ENCODE measurements at places on chromosomes 13 and 19.

- DNase-seq = no peak
Measured at GRCh38 chr13:99154064-99154463, 46.6 kb upstream of the UBAC2 start.

DNA sequence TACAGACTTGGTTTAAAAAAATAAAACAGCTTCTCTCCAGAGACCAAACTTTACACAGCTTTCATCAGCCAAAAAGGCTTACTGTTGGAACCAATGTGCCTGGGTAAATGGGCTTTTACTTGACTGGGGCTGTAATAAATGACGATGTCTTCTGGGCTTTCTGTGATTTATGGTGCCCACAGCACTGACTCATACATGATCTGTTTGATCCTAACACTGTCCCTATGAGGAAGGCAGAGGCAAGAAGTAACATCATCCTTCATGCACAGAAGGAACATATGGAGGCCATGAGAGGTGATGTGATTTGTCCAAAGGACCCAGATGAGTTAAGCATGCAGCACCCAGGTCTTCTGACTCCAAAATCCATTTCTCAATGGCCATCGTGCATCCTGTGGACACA, 77.4 kb downstream of the DOCK9 start:
- no peak for DNase-seq

DNA sequence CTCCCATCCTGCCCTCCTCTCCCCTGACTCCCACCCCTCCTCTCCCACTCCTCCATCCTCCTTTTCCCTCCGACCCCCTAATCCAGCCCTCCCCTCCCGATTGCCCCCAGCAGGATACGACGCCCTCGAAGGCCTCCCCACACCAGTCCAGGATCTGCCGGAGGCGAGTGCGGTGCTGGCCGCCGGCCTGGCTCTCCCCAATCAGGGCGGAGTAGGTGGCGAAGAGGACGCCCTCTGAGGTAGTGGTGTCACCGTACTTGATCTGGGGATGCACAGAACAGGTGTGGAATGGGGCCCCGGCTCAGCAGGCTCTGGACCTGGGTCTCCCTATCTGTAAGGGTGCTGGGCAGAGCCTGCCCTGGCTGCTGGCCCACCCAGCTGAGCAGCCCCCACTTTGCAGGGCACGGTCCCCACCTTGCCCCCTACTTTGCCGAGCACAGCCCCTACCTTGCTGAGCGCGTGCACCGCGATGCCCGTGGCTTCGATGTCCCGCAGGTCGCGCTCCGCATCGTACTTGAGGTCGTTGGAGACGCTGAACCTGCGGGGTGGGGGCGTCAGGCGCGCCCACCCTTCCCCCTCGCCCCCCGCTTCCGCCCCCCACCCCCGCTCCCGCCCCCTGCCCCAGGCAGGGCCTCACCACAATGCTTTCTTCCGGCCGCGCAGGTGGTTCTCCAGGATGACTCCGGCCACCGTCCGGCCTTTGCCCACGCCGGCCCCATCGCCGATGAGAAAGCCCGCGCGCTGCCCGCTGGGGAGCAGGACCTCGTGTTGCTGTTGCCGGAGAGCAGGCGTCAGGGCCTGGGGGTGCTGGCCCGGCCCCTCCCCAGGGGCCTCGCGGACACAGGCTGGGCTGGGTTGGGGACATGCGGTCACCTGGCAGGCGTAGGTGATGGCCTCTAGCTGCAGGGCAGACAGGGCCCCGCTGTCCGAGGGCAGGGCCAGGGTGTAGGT, 18.5 kb downstream of the GPX4 start:
- no peak for DNase-seq

DNA sequence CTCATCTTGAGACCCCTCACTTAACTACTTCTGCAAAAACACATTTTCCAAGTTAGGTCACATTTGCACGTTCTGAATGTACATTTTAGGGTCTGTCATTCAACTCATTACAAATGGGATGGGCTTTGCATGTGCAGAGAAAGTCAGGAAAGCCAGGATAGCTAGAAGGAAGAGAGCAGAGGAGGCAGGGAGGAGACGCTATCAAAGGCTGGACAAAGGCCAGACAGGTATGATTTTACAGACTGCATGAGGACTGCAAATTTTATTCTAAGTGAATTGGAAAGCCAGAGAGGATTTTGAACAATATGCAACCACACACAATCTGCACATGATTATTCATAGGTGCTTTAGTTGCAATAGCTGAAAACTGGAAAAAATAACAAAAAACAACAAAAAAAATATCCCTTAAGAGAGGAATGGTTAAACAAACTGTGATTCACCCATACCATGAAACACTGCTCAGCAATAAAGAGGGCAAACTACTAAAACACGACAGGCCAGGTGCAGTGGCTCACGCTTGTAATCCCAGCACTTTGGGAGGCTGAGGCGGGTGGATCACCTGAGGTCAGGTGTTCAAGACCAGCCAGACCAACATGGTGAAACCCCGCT, 21.1 kb downstream of the SYDE1 start:
- no peak for DNase-seq

DNA sequence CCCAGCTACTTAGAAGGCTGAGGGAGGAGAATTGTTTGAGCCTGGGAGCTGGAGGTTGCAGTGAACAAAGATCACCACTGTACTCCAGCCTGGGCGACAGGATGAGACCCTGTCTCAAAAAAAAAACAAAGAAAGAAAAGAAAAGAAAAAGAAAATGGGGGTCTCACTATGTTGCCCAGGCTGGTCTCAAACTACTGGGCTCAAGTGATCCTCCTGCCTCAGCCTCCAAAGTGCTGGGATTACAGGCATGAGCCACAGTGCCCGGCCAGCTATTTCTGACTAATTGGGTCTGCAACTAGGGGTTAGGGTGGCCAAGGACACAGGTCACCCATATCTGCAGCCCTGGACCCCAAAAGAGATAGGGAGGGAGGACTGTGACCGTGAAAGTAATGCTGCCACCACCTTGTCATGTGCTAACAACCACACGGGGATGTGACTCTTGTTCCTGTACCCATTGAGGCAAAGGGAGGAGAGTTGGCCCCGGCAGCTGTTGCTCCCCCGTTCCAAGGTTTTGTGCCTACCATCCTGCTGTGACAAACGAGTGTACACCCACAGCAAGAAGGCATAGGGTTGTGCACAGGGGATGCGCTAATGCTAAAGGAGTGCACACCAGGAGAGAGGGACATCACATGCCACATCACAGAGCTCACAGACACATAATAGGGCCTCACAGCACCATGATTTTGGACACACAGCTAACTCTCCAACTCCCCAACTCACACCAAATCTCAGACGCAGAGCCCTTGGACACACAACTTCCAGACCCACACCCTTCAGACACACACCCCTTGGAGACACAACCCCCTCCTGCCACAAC, 619 bp downstream of the MEF2B start:
- DNase-seq = no peak

DNA sequence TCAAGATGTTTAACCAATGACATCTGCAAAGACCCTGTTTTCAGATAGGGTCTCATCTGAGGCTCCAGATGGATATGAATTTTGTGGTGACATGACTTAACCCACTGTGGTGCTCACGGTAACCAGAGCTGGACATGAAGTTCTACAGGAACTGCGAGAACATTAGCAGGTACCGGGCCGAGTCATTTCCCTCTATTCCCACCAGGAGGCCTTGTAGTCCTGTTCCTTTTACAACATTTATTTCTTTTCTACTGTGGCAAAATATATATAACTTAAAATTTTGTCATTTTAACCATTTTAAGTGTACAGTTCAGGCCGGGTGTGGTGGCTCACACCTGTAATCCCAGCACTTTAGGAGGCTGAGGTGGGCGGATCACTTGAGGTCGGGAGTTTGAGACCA, 7.6 kb upstream of the TSPAN16 start:
- no peak for DNase-seq

- DNase-seq = no peak
Measured at GRCh38 chr13:73913079-73913740, 221.0 kb downstream of the KLF12 start.

DNA sequence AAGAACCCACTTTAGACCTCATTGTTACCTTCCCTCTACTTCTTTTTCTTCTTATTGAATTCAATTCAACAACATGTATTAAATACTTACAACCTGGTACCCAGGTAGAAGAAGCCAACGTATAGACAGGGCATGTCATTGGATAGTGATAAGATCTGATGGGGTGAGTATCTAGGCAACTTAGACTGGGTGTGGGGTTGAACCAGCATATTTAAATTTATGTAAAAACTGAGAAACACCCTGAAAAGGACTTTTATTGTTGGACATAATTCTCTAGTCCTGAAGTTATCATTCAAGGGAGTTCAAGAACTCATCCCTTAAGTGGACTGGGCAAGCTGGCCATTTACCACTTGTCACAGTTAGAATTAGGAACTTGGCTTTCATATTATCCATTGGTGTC, 139.2 kb downstream of the ZIC5 start:
- no peak for DNase-seq

DNA sequence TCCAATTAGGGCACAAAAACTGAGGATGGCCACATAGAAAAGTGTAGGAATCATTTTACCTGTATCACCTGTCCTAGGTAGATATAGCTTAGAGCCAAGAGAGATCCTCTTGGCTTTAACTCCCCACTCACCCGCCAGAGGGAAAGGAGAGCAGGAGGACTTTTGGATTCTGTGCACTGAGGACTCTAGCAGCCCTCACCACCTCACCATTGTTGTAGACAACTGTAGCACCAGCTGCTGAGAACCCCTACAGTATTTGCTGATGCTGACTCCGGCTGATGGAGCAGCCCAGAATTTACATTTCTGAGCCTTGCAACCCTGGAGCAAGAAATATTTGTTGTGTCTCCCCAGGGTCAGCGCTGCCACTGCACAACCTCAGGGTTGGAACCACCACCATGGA, 2044.4 kb downstream of the OLFM4 start:
- no peak for DNase-seq

DNA sequence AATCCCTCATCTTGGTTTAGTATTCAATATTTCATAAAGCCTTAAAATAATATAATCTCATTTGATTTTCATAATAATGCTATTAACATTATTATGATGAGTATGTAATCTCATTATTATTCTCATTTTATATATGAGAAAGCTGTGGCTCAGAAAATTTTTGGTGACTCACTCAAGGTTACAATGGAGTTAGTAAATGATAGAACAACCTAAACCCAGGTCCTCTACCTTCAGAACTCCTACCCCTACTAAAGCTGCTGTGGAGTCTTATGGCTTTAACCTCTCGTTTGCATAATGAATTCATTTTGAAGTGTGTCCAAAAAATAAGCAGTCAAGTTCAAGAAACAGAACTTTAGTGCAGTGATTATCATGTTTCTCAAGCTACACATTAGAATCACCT, 226.3 kb downstream of the TBC1D4 start:
- DNase-seq = no peak

- DNase-seq = no peak
Measured at GRCh38 chr19:33595783-33596182, 26.0 kb upstream of the CHST8 start.

- no peak for DNase-seq
Measured at GRCh38 chr13:40648040-40648439, 18.4 kb downstream of the FOXO1 start.

DNA sequence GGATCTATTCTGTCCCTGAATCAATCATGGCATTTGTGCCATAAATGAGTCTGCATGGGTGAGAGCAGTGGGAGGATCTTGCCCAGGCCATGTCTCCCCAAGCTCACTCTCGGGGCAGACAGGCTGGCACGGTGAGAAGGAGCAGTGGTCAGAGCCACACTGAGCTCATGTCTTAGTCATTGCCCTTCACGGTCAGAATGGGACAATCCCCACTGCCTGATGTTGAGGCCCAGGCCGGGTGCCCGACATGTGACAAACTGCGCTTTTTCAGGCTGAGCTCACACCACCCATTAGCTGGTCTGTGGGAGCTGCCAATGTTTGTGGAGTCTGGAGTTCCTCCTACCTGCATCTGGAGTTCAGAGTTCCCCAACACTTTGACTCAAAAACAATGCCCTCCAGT, 481.9 kb downstream of the COG6 start:
- DNase-seq = no peak

DNA sequence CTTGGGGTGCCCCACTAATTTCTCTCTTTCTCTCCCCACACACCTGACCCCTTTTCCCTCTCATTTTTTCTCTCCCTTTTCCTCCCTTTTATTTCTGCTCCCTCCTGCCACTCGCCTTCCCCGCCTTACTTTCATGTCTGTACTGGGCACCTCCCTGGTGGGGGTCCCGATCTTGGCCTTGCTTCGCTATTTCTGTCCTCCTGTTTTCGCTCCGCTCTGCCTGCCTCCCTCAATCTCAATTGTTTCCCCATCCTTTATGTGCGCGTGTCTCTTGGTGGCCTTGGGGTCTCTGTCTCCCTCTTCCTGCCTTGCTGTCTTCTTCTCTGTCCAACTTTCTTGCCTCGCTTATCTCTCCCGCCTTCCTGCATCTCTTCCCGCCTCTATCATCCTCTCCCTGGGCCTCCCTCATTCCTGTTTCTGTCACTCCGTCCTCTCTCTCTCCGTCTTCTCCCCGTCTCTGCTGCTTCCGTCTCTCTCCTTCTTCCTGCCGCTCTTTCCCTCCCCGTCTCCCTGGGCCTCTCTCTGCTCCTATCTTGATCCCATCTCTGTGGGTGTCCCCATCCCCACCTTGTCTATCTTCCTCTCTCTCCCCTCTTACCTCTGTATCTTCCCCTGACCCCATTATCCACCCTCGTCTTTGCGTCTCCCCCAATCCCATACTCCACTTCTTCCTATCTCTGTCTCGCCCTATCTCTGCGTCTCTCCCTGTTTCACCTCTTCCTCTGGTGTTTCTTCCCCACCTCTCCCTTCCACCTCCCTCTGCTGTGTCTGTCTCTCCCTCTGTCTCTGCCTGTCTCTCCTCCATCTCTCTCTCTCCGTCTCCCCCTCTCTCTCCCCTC, 4.0 kb downstream of the GRIN2D start:
- DNase-seq = no peak

GRCh38 chr19:20365146-20365545, 198.1 kb downstream of the ZNF486 start:
- DNase-seq = no peak

DNA sequence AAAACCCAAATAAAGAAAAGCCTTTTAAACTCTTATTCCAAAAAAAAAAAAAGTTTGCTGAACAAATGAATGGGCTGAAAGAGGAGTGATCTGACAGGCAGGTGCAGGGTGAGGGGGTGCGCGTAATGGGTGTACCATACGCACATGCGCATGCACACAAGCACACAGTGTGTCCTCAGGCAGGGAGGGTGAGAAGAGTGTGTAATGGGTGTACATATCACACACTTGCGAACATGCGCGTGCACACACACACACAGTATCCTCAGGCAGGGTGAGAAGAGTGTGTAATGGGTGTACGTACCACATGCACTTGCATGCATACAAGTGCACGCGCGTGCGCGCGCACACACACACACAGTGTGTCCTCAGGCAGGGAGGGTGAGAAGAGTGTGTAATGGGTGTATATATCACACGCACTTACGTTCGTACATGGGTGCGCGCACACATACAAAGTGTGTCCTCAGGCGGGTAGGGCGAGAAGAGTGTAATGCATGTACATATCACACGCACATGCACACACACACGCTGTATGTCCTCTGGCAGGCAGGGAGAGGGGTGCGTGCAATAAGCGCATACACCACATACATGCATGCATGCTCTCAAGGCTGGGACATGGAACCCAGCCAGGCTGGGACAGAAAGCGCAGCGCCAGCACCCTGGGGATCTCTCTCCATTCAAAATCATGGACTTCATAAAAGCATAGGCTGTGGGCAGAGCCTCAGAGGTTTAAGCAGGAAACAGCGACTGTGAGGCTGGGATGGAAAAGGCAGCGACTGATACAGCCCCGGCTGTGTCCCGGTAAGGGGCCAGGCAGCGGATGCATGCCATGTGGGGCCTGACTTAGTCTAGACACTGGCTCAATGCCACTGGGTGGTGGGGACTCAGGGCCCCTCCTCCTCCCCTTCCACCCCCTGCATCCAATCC, 70.4 kb downstream of the CEBPG start:
- no peak for DNase-seq

All from stimulated activated CD8-positive, alpha-beta memory T cell treated with anti-CD3 and anti-CD28 coated beads, Interleukin-15, amount 100 ng/mL, for 24 hours (primary cell).